Activated T-helper 1 cell treated with Interleukin-2 at 50 U/mL for 16 hours (primary cell): ENCODE measurements at places on chromosomes 2 and 18.

GRCh38 chr2:58769864-58770234, 528.7 kb upstream of the FANCL start:
- no peak for DNase-seq

- DNase-seq, result no peak
These were observed 56.2 kb downstream of the POLR1A start for GRCh38 chr2:86049529-86049928.

GRCh38 chr2:185567196-185567595, 171.4 kb upstream of the FSIP2 start:
- DNase-seq, result no peak

DNA sequence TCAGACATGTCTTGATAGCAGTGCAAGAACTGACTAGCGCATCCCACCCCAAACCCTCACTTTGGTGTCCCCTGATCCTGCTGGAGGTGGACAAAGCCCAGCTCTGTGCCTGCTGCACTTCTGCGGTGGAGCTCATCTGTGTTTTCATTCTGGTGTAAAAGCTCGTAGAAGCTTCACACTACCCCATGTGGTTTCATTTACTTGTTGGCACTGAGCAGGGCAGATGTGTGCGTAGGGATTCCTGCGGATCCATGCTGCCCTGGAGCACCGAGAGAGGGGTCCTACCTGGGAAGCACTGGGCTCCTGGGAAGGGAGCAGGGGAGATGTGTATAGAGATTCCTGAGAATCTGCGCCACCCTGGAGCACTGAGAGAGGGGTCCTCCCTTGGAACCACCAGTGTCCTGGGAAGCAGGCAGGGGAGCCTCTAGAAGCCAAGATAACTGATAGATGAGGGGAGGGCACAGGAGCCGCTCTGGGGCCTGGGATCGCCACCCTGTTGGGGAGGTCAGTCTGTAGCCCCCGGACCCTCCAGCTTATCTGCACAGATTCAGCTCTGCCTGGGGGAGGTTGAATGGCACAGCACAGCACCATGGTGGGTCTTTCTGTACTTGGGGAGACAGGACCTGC, 106.9 kb upstream of the OTOS start:
- DNase-seq, result no peak

DNA sequence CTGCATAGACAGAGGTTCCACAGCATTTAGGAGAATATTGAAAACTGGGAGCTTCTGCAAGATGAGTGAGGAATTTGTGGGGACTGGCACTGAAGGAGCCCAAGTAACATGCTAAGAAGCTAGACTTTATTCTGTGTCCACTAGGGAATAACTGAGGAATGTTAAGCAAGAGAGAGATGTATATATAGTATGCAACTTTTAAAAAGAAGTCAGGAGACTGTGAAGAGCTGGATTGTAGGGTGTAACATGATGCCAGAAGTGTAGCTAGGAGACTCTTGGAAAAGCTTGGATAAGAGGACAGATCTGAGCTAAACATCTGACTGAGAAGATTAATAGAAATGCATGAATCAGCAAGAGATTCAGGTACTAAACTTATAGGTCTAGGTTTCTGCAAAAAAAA, 270.6 kb upstream of the MMADHC start:
- no peak for DNase-seq

- DNase-seq, result no peak
These were observed 108.1 kb downstream of the PRPF40A start for GRCh38 chr2:152609154-152609553.

DNA sequence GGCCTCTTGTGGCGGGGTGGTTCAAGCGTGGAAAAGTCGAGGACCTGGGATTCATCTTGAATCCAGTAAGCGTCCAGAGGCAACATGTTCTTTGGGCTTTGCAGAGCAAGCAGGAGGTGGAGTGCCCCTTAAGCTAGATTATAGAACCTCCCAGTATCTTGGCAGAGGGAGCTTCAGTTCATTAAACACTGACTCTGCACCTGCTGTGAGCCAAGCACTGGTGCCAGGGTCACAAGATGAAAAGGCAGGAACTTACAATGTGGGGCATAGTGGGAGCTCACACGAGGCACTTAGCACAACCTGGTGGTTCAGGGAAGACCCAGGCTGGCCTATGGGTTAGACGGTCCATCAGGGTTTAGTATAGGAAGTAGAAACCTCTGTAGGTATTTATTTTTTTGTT, 7.4 kb upstream of the FZD5 start:
- DNase-seq, result no peak

- DNase-seq, result no peak
These were observed 14.8 kb upstream of the CNDP1 start for GRCh38 chr18:74519320-74520095.

DNA sequence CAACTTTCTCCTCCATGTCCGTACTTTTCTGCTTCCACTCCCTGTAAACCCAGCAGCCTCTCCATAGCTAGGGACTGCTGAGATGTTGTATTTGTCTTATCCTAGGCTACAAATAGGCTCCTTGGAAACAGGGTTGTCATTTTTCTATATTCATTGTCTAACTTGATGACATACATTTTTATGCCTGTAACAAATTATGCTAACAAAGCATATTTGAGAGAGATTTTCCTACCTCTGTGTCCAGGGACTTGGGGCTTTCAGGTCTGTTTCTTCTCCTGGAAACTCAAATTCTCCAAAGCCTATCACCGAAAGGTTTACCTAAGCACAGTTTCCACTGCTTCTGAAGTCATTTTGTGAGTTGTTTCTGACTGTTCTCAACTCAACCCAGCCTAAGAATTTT, 102.7 kb downstream of the UBE2E3 start:
- DNase-seq, result no peak

DNA sequence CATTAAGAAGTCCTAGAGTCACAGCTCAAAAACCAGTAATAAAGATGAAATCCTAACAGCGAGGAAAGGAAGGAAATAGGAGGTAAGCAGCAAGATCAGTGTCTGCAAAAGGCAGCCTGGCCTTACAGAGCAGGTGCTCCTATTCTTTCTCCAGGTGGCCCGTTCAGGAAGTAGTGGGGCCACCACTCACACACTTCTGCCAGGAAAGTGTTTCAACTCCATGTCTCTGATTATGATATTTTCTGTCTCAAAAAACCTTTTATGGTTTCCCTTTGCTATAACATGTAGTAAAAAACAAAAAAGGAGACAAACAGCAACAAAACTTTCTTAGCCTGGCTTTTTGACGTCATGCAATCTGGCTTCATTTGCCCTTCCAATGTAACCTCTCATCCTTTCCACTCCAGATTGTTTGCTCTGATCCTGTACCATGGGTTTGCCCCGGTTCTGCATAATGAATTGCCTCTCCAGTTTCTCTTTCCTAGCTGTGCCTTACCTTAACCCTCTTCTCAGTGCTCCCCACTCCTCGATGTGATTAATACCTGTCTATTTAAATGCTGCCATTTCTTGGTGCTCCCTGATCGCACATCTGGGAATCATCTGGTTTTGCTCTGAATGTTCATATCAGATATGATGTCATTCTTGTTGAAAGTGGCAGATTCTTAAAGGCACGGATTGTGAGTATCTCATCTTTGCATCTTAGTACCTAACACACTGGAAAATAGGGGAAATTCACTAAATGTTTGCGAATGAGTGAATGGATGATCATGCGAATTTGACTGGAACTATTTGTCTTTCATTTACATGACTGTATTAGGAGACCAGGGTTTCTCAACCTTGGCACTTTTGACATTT, 50.6 kb upstream of the PTPRM start:
- no peak for DNase-seq

GRCh38 chr2:191436368-191437055, 191.3 kb downstream of the MYO1B start:
- no peak for DNase-seq

DNA sequence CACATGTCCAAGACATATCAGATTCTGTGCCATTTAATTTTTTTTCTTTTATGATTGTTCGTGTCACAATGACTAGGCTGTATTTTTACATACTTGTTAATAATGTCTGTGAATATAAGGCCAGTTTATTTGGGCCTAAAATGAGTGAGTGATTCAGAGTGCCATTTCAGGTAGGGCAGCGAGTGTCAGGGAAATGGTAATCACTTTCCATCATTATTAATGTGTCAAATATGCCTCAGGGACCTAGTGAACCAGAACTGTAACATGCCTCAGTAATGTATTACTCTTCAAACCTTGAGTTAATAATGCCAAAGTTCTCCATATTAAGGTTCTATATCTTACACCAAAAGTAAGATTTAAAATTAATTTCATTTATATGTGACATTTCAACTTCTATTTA, 8.6 kb downstream of the FAM171B start:
- no peak for DNase-seq

DNA sequence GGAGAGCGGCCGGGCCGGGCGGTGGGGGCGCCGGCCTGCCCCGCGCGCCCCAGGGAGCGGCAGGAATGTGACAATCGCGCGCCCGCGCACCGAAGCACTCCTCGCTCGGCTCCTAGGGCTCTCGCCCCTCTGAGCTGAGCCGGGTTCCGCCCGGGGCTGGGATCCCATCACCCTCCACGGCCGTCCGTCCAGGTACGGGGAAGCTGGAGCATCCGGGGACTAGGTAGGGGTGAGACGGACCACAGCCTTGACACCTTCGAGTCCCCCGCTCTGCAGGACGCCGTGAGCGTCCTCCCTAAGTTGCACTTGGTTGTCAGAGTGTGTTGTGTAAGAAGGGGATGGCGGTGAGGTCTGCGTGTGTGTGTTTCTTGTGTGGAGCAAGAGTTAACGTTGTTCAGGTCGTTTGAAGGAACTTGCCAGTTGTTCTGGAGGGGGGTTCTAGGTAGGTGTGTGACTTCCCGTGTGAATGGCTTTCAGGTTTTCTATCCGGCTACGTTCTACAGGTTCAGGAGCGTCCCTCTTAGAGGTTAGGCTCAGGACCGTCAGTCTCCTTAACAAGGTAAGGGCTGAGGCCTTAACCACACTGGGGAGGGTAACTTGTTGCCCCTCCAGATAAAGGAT, 393 bp downstream of the IL1R1 start:
- no peak for DNase-seq

GRCh38 chr2:45586600-45586999, 24.5 kb downstream of the SRBD1 start:
- no peak for DNase-seq
